Progenitor cell of endocrine pancreas (in vitro differentiated cells): ENCODE measurements at places on chromosomes 1 and 21.
A peak's percentile ranks its signal among the peaks of the same experiment; 100 is the strongest.

- peaks cover 17% of the 10 kb centered on the region for H3K27me3 ChIP-seq
- no peak overlapping the region for H3K4me3 ChIP-seq
- DNase-seq, result no peak
- H3K27ac ChIP-seq, result no peak overlapping the region
These were observed 4.6 kb downstream of the HCRTR1 start for GRCh38 chr1:31621847-31622730.

- no peaks in the 10 kb centered on the region for H3K36me3 ChIP-seq
- peaks cover 9% of the 10 kb centered on the region for H3K27me3 ChIP-seq
- H3K27ac ChIP-seq, result no peak overlapping the region
These were observed 2.6 kb upstream of the SLC30A1 start for GRCh38 chr1:211581526-211581925.

GRCh38 chr1:77303387-77303786 is 21.6 kb downstream of the AK5 start:
- no peak overlapping the region for H3K27ac ChIP-seq
- no peak overlapping the region for H3K4me3 ChIP-seq
- H3K4me1 ChIP-seq, result no peaks in the 10 kb centered on the region

DNA sequence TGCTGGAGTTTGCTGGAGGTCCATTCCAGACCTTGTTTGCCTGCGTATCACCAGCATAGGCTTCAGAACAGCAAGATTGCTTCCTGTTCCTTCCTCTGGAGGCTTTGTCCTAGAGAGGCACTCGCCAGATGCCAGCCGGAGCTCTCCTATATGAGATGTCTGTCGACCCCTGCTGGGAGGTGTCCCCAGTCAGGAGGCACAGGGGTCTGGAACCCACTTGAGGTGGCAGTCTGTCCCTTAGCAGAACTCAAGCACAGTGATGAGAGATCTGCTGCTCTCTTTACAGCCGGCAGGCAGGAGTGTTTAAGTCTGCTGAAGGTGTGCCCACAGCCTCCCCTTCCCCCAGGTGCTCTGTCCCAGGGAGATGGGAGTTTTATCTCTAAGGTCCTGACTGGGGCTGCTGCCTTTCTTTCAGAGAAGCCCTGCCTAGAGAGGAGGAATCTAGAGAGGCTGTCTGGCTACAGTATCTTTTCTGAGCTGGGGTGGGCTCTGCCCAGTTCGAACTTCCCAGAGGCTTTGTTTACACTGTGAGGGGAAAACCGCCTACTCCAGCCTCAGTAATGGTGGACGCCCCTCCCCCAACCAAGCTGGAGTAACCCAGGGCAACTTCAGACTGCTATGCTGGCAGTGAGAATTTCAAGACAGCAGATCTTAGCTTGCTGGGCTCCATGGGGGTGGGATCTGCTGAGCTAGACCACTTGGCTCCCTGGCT is 205.0 kb downstream of the GPR52 start:
- H3K36me3 ChIP-seq, result peaks cover 5% of the 10 kb centered on the region
- peaks cover 23% of the 10 kb centered on the region for H3K4me1 ChIP-seq
- no peaks in the 10 kb centered on the region for H3K27me3 ChIP-seq

GRCh38 chr1:147567594-147568381 is 26.5 kb downstream of the BCL9 start:
- peaks cover 29% of the 10 kb centered on the region for H3K4me1 ChIP-seq
- DNase-seq, result no peak
- no peaks in the 10 kb centered on the region for H3K27me3 ChIP-seq
- H3K36me3 ChIP-seq, result peaks cover 7% of the 10 kb centered on the region
- peak overlapping the region; percentile 80 for H3K27ac ChIP-seq
- peak overlapping the region; percentile 47 for H3K4me3 ChIP-seq

- H3K4me1 ChIP-seq, result peaks cover 23% of the 10 kb centered on the region
- peaks cover 6% of the 10 kb centered on the region for H3K27me3 ChIP-seq
- H3K36me3 ChIP-seq, result no peaks in the 10 kb centered on the region
These were observed 15.7 kb upstream of the FGR start for GRCh38 chr1:27650539-27651175.

DNA sequence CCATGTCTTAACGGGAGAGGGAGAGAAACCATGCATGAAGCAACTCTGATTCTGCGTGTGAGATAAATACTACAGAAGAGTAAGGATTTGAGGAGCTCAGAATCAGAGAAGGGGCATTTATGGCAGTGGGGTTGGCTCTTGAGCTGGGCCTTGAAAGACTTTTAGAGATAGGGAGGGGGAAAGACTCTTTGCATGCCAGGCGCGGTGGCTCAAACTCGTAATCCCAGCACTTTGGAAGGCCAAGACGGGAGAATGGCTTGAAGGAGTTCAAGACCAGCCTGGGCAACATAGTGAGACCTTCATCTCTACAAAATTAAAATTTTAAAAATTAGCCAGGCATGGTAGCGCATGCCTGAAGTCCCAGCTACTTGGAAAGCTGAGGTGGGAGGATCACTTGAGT is 672 bp downstream of the ARMH1 start:
- peaks cover 15% of the 10 kb centered on the region for H3K4me1 ChIP-seq
- no peaks in the 10 kb centered on the region for H3K27me3 ChIP-seq
- no peak overlapping the region for H3K27ac ChIP-seq
- peak overlapping the region; percentile 93 for H3K4me3 ChIP-seq
- peaks cover 5% of the 10 kb centered on the region for H3K36me3 ChIP-seq

GRCh38 chr1:233390842-233391737 is 63.6 kb downstream of the MAP3K21 start:
- no peaks in the 10 kb centered on the region for H3K4me1 ChIP-seq
- H3K36me3 ChIP-seq, result no peaks in the 10 kb centered on the region
- H3K27me3 ChIP-seq, result peaks cover 9% of the 10 kb centered on the region
- DNase-seq, result no peak
